ENCODE measurements at places on chromosomes 11 and 22. TPM values are rescaled to one million over a fixed set of nuclear protein-coding genes. Genes with fewer than 3 reads are reported as not detected.

The TMPRSS6 gene
- 39.9 TPM for total RNA-seq

The SEC14L6 gene
- 0.17 TPM for total RNA-seq

- no peaks in the 10 kb centered on the region for H3K4me1 ChIP-seq
- no peak overlapping the region for H3K4me3 ChIP-seq
- no peaks in the 10 kb centered on the region for H3K27me3 ChIP-seq
- no peaks in the 10 kb centered on the region for H3K36me3 ChIP-seq
These were observed 282.5 kb downstream of the KCNA4 start for GRCh38 chr11:29734287-29734686.

- H3K36me3 ChIP-seq, result no peaks in the 10 kb centered on the region
- H3K27me3 ChIP-seq, result peaks cover 42% of the 10 kb centered on the region
- no peak overlapping the region for H3K4me3 ChIP-seq
- no peak for DNase-seq
These were observed 906.9 kb downstream of the BRD1 start for GRCh38 chr22:48920776-48921241.

DNA sequence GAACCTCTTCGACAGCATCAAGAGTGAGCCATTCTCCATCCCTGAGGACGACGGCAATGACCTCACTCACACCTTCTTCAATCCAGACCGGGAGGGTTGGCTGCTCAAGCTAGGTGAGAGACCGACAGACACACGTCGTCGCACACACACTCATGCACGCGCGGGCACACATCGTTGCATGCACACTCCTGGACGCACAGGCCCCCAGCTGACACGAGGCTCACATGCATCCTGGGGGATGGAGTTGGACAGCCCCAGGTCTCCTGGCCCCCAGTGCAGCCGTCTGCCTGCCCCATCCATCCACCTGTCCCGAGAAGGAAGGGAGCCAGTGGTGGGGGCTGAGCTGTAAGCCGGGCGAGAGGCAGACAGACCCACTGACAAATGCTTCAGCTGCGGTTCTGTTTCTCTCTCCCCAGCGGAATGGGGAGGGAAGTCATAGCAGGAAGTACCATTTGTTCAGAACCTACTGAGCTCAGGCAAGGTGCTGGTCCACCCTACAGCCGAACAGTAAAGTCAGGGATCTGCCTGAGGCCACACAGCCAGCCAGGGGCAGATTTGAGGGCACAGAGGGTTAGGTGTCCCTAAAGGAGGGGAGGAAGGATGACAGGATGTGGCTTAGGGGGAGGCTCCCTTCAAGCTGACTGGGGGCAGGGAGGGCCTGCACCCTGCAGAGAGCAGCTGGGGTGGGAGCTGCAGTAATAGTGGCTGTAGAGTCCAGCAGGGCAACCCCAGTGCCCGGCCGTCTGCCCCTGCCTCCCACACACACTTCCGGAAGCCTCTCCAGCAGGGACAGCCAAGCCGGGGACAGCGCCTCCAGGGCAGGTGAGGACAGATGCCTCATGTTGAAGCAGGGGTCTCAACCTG is 27.1 kb downstream of the CYTH4 start:
- H3K36me3 ChIP-seq, result peaks cover 44% of the 10 kb centered on the region
- H3K4me1 ChIP-seq, result peaks cover 84% of the 10 kb centered on the region
- peak overlapping the region; percentile 59 for H3K27ac ChIP-seq
- DNase-seq, result peak; percentile 73

GRCh38 chr11:69192301-69192721 is 36.6 kb downstream of the SMIM38 start:
- no peaks in the 10 kb centered on the region for H3K27me3 ChIP-seq
- no peak for DNase-seq
- H3K4me1 ChIP-seq, result peaks cover 3% of the 10 kb centered on the region
- H3K4me3 ChIP-seq, result no peak overlapping the region
- H3K27ac ChIP-seq, result no peak overlapping the region

All from activated CD4-positive, alpha-beta memory T cell treated with anti-CD3 and anti-CD28 coated beads for 36 hours (primary cell).